ENCODE measurements at places on chromosomes 5 and 9.

- peak; percentile 69 for DNase-seq
Measured at GRCh38 chr5:150302301-150303069, at the start of gene ARSI. Gene ARSI, minus strand, starts transcription at chr5:150302905. Its CDS starts 532 bp downstream, at chr5:150302373.

DNA sequence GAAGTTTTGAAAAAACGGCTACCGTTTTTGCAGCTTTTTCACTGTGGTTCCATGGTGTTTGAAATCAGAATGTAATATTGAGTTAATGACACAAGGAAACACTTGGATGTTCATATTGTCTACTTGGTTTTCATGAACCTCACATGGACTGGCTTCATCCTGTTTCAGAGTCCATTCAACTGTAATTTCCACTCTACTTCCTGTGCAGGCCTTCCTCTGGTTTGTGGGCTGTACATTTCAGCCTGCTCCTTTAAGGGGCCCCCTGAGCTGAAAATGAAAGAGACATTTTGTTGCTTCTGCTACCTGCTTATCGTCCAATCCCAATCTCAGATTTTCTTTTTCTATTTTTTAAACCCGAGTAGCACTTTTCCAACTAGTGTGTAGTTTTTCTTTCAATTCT lies 41.8 kb upstream of the CDKN2B start:
- DNase-seq: no peak

GRCh38 chr5:6714226-6715041 lies 1.2 kb downstream of the TENT4A start:
- no peak for DNase-seq

DNA sequence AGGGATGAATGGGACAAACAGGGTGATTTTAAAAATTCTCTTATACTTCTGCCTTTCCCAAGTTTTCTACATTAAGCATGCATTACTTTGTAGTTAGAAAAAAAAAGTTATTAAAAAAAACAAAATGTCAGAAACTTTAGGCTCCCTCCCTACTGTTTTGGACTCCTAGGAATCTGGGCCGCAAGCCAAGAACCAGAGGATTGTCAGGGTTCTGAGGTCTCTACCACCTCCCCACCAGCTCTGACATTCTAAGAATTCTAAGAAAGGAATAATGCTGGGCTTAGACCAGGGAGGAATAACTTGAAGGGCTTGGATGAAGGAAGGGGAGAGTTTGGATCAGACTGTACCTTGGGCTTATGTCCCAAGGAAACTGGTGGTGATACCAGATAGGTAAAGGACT lies 1.1 kb upstream of the ARHGEF39 start:
- no peak for DNase-seq

DNA sequence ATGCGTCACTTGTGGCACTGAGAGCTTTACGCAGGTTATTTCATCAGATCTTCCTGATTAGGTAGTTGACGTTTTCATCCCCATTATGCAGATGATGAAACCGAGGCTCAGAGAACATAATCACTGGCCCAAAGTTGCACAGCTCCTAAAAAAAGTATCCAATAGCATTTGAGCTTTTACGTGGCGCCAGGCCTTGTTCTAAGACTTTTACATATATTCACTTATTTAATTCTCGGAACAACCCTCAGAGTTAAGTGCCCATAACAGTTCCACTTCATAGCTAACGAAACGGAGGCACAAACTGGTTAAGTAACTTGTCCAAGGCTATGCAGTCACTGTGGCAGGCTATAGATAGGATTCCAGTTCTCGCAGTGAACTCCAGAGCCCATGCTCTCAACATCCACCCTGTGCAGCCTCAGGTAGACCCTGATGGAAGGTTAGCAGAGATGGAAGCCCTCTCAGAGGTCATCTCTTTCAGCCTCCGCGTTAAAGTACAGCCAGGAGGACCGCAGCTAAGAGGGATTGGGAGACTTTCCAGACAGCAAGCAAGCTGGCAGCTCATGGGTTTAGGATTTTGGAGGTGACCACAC lies 39.3 kb downstream of the AMBP start:
- no peak for DNase-seq

DNA sequence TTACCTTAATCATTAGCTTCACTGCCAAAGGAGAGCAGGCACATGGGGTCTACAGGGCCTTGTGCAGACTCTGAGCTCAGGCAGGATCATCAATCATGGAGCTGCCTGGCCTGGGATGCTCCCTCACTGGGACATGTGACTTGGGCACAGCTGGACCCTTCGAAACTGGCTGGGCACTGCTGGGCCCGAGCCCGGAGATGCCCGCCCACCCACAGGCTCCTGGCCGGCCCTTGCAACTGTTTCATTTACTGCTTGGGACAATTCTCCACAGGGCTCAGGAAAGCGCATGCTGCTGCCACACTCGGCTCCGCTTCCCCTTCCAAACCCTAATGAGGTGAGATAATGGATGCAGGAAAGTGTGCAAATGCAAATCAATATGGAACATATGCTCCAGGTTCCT lies 387.5 kb downstream of the TRIM36 start:
- no peak for DNase-seq

- peak; percentile 77 for DNase-seq
Measured at GRCh38 chr9:112487008-112487798, 576 bp downstream of the KIAA1958 start.

DNA sequence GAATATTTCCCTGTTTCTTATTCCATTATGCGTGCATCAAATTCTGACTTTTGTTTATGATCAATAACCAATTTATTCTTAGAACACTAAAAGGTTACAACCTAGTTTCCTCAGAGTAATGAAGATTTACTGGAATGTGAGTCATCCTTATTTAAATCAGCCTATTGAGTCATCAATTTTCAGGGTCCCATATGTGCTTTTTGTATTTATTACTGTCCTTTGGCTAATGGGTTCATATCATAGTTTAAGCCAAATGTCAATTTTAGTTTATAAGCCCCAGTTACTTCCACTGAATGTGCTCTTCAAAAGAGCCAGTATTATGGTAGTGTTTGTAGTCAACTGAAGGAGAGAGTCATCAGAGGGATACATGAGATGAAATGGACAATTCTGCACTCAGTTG lies 359.2 kb downstream of the PRR16 start:
- no peak for DNase-seq

- DNase-seq: no peak
Measured at GRCh38 chr9:89619019-89619418, 14.2 kb downstream of the GADD45G start.

GRCh38 chr5:18984559-18985080 lies 1003.4 kb downstream of the CDH18 start:
- no peak for DNase-seq

- no peak for DNase-seq
Measured at GRCh38 chr5:15105799-15106393, 234.3 kb upstream of the ANKH start.

DNA sequence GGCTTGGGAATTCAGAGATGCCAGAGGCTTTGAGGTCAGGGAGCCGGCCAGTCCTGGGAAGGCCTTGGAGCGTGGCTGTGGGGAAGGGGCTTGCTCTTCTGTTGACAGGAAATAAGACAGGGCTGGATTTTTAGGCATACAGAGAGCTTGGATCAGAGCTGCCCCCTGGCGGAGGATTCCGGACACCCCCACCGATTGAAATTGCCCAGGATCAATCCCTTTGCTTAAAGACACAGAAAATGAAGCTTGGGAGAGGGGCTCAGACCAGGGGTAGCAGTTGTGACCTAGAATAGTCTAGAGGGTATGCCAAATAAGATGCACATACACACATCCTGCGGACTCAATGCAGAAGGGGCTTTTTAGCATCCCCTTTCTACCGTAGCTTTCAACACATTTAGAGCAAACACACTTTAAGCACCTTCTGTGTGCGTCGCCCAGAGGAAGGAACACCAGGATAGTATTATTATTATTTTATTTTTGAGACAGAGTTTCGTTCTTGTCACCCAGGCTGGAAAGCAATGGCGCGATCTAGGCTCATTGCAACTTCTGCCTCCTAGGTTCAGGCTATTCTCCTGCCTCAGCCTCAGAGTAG lies 1.7 kb upstream of the NTMT1 start:
- DNase-seq: no peak

DNA sequence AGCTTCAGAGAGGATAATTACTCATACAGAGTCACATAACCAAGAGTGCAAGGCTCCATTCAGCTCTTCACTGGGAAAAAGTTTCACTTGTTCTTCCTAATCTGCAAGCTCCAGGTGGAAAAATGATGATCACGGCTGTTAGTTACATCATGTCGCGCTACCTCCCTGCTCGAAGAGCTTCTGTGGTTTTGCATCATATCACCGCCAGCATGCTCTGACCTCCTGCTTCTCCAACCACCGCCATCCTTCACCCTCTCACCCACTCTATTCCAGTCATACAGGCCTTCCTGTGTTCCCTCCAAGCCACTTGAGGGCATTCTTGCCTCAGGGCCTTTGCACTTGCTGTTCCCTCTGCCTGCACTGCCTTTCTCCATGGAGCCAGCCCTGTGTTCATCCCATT lies 47.1 kb downstream of the COL27A1 start:
- DNase-seq: no peak

DNA sequence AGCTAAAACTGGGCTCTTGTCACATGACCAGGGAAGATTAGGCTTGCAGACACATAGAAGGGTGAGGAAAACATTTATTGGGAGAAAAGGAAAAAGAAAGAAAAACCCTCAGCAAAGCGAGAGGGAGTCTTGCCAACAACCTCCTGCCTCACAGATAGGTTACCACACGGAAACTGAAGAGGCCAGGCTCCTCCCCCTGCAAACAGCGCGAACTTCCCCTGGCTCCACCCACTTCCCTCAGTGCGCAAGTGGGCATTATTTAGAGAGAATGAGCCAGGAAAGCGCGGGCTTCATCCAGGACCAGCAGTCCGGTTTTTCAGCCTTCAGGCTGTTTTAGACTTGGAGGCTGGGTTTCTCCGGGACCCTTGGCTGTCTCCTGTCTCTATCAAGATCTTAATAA lies 70.3 kb downstream of the STK32A start:
- no peak for DNase-seq

GRCh38 chr5:64339769-64340168 lies 166.0 kb upstream of the RGS7BP start:
- DNase-seq: no peak

DNA sequence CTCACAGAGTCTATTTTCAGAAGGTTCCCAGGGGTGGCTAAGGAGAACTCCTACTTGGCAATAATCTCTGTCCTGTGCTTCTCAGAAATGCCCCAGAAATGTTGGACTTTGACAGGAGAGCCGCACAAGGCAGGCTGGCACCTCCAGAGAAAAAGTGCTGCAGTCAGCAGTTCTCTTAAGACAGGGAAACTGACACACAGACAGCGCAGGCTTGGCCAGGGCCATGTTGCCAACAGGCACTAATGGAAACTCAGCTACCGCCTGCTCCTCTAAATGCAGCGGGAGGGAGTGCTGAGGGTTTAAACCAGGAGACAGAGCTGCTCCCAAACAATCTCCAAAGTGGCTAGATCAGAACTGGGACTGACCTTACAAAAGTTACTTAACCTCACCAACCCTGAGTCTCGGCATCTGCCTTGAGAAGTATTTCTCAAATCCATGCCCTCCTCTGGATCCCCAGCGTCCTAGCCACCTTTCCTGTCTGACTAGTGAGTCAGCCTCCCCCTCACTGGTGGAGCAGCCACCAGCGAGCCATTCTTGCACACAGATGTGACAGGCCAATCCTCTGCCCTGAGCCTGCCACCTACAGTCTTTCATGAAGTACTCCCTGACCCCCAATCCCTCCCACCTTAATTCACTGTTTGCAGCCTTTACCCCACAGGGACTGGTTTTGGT lies 186.4 kb downstream of the CDK5RAP2 start:
- DNase-seq: no peak

GRCh38 chr9:125472926-125473701 lies 211.5 kb downstream of the GAPVD1 start:
- DNase-seq: peak; percentile 54

DNA sequence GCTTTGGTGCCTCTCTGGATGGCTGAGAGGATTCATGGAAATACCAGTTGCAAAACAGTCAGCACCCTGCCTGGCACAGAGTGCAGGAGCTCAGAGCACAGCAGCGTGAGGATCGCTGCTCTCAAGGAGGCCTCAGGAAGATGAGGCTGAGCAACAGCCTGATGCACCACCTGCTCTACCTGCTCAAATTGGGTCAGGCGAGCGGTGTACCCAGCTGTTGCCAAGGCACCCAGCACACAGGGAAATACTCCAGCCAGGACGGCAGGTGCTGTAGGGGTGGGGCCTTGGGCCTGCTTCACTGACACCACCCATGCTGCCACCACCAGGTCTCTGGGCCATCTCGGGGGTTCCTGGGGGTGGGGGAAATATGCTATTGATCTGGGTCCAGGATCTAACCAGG lies 4.3 kb downstream of the EEIG1 start:
- no peak for DNase-seq

GRCh38 chr5:138011991-138012390 lies 20.9 kb downstream of the FAM13B start:
- DNase-seq: no peak

GRCh38 chr9:130398487-130399240 lies 46.1 kb upstream of the ASS1 start:
- no peak for DNase-seq

DNA sequence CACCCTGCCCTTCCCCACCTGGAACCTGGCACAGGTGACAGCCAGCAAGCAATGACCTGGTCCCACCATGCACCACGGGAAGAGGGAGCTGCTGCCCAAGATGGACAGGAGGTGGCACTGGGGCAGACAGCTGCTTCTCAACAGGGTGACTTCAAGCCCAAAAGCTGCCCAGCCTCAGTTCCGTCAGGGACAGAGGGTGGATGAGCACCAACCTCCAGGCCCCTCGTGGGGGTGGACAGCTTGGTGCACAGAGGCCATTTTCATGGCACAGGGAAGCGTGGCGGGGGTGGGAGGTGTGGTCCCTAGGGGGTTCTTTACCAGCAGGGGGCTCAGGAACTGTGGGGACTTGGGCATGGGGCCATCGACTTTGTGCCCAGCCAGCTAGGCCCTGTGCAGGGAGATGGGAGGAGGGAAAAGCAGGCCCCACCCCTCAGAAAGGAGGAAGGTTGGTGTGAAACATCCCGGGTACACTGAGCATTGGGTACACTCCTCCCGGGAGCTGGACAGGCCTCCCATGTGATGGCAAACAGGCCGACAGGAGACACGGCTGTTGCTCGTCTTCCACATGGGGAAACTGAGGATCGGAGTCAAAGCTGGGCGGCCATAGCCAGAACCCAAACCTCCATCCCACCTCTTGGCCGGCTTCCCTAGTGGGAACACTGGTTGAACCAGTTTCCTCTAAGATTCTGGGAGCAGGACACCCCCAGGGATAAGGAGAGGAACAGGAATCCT lies 1.9 kb downstream of the CEL start:
- no peak for DNase-seq

GRCh38 chr5:75847561-75848021 lies 130.4 kb upstream of the POC5 start:
- DNase-seq: no peak

DNA sequence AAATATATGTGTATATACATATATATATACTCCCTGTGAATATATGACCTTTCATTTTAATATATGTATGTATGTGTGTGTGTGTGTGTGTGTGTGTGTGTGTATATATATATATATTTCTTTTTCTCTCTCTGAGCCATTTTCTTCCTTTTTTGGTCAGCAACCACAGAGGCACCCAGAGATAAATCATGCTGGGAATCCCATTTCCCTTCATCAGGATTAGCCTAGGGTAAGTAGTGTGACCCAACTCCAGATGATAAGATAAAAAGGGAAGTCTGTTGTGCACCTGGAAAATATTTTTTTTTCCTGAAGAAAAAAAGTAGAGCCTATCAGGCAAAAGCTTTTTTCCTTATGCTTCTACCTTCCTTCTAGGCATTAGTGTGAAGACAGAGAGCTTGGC lies 25.4 kb upstream of the SUB1 start:
- no peak for DNase-seq
